ENCODE measurements at places on chromosomes 3 and 15.

GRCh38 chr3:101988596-101988995 is 139.3 kb downstream of the NFKBIZ start:
- no peak for DNase-seq

- no peak for DNase-seq
These were observed 33.6 kb downstream of the VGLL4 start for GRCh38 chr3:11610044-11610671.

DNA sequence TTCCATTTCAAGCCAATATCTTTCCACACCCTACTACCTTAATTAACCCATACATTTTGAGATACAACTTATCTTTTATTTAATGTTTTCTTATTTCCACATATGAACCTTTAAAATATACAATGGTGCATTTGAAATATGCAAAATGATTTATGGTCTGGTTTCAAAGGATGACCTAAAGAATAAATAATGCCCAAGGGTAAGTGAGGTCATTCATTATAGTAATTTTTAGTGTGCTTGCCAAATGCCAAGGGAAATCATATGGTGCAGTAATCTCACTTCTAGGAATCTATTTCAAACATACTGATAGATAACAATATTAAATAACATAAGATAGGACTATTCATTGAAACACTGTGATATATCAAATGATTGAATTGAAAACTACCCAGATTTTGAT is 1055.4 kb downstream of the AGBL1 start:
- DNase-seq = no peak

GRCh38 chr3:52299879-52300611 is 12.4 kb downstream of the GLYCTK start:
- DNase-seq = no peak

GRCh38 chr3:87793337-87793877 is 265.4 kb downstream of the CGGBP1 start:
- DNase-seq = no peak

GRCh38 chr3:156360963-156361362 is 194.0 kb downstream of the SSR3 start:
- no peak for DNase-seq

DNA sequence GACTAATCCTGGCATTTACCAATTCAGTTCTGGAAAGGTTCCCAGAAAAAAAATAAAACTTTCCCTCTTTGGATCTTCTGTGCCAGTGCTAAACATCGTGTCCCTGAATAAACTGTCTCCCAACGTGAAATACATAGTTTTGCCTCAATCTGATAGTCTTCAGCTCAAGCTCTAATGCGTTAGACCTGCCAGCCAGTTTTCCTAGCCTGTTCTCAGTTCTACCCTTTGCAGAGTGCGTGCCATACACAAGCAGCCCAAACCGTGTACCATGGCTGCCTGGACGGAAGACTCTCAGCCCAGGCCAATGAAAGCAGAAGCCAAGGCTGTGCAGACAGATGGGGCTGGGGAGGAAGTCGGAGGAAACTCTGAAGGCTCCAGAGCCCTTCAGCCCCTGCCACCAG is 11.4 kb upstream of the OCA2 start:
- no peak for DNase-seq

- peak; percentile 36 for DNase-seq
These were observed 97.3 kb downstream of the MBNL1 start for GRCh38 chr3:152365766-152366593.

DNA sequence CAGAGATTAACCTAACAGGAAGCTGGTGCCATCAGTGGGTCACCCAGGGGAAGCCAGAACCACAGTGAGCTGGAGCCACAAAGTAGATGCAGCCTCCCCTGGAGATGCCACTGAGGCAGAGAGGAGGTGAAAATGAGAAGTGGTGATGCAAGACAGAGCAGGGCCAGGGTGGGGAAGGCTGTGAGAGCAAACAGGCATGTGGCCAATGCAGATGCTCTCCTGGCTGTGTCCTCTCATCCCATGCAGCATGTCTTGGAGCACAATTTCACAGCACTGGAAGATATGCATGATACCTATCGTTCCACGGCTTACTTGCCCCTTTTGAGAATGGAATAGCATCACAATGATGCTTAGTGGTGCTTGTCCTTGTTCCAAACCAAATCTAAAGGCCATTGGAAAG is 126.3 kb downstream of the ABHD5 start:
- no peak for DNase-seq

DNA sequence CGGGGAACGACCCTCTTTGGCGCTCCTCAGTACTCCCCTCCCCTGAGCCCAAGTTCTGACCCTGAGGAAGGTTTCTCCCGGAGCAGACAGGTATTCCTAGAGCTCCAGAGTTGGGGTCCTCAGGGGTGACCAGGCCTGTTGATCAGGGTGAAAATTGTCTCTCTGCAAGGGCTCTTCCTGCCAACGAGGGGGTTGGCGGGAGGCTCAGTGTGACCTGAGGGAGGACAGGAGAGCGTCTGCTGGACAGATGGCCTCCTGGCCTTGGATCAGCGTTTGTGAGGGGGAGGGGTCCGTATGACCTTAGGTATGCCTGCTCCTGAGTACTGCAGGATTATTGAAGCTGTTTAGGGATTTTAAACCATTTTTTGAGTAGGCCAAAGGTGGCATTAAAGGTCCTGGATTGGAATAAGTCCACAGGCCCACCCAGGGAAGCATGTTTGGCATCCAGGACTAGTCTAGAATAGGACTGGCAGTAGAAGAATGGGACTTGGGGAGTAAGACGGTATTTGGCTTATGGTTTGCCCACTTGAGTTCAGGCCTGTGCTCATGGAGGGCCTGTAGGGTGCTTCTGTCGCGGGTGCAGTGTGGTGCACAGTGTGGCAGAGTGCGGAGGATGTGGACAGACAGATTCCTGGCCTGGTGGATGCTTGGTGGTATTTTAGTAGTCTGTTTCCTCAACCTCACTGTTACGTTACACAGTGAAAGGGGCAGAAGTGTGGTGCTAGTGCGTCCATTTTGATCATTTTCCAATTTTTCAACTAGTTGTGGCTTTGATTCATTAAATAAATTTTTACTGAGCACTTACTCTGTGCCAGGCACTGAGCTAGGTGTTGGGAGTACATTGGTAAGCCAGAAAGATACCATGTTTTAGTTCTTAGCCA is 959 bp downstream of the ZNF592 start:
- DNase-seq = no peak

- no peak for DNase-seq
These were observed 2.5 kb upstream of the RFTN1 start for GRCh38 chr3:16515885-16516420.

DNA sequence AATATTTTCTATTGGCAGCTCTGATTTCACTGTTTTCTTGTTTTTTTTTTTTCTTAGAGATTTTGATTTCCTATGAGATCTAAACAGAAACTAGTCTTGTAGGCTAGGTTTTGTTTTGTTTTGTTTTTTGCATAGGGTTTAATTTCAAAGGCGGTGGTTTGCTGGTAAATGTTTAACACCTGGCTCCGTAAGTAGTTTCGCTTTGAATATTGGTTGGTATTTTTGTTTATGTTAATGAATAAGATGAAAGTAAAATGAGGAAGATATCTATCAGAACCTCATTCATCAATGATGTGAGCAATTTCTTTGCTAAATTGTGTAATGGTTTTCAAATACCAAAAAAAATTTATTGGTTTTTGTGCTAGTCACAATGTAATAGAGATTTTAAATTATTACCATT is 39.7 kb upstream of the TM4SF1 start:
- no peak for DNase-seq

GRCh38 chr15:83109532-83109931 is 2.1 kb downstream of the TM6SF1 start:
- no peak for DNase-seq

GRCh38 chr15:101232677-101233076 is 19.2 kb downstream of the CHSY1 start:
- DNase-seq = no peak

DNA sequence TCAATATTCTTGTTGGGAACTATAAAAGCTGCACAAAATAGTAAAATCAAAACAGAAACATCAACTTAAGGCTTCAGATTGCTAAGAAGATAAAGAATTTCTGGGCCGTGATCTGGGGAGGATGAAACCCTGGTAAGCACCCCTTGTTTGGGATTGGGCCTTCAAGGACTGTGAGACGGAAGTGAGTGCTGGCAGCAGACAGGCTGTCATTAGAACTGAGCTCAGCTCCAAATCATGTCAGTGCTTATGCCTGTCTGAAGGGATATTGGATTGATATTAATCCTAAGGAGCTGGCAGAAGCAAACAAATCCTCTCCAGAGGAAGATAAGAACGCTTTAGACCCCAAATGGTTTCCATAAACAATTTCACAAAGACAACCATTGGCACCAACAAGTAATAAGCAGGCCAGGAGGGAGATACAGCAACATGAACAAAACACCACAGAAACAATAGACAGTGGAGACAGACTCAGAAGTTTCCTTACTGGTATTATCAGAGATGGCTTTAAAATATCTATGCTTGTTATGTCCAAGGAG is 72.6 kb upstream of the CTXND1 start:
- no peak for DNase-seq

- no peak for DNase-seq
These were observed 3.7 kb upstream of the SQOR start for GRCh38 chr15:45630917-45631691.

GRCh38 chr15:71679793-71680353 is 130.5 kb upstream of the NR2E3 start:
- no peak for DNase-seq

GRCh38 chr3:194888916-194889315 is 203.2 kb downstream of the FAM43A start:
- no peak for DNase-seq

GRCh38 chr3:15220661-15221060 is 14.6 kb downstream of the CAPN7 start:
- no peak for DNase-seq

DNA sequence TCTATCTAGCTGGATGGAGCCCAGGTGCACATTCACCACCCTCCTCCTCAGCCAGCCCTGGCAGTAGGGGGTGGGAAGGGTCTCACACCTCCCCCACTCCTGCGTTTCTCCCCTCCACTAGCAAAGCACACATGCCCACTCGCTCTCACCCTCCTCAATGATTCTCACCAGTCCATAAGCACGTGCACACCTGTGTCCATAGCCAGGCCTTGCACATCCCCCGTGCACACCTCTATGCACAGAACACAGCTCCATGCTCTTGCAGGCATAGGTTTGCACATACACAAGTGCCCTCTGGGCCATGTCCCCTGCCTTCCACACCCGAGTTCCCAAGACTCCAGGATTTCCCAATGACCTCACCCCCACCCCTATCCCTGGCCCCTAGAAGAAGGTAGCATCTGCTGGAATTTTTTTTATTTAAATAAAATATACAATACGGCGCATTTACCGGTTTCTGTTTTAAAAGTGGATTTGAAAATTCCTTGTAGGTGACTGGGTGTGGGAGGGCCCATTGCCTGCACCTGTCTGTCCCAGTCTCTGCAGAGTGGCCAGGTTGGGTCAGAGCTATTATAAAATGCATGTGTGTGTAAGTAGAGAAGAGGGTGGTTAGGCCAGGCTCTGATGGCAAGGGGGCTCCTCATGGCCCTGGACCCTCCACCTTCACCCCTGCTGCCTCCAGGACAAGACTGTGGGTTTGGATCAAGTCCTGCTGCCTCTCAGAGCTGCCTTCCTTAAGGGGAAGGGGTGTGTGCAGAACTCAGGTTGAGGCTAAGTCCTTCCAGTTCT is 49.1 kb downstream of the HCN4 start:
- no peak for DNase-seq
